ENCODE measurements at places on chromosomes 11 and 22. TPM values are rescaled to one million over a fixed set of nuclear protein-coding genes. Genes with fewer than 3 reads are reported as not detected.

Gene PARVA
- 71.7 TPM for total RNA-seq

Gene ACRV1
- total RNA-seq, result not detected

Gene NTM
- 64.2 TPM for total RNA-seq

Gene OOSP2
- not detected for total RNA-seq

Gene C1QTNF4
- total RNA-seq, result 0.17 TPM

Gene KCNQ1OT1
- total RNA-seq, result 3.9 TPM

Gene NXPE1
- total RNA-seq, result not detected

Gene BAIAP2L2
- 0.39 TPM for total RNA-seq

Gene PRAME
- total RNA-seq, result not detected

Gene MYO7A
- 0.13 TPM for total RNA-seq

Gene APOL4
- total RNA-seq, result 0.39 TPM

Gene CHRM4
- total RNA-seq, result 0.23 TPM

Gene OR51I1
- total RNA-seq, result not detected

Gene MPPED2
- 0.20 TPM for total RNA-seq

Gene P2RX3
- total RNA-seq, result not detected

Gene DEFB131B
- not detected for total RNA-seq

Gene LDLRAD3
- total RNA-seq, result 5.4 TPM

Gene OR10A5
- not detected for total RNA-seq

Gene FAM180B
- not detected for total RNA-seq

Gene WNT11
- total RNA-seq, result not detected

Gene PPFIBP2
- total RNA-seq, result 17.2 TPM

Gene KCNQ1
- not detected for total RNA-seq

Gene UPK3A
- not detected for total RNA-seq

Gene APOA5
- total RNA-seq, result not detected

Gene L3MBTL2
- 25.0 TPM for total RNA-seq

Gene LARGE1
- total RNA-seq, result 23.9 TPM

Gene MAPK11
- 2.9 TPM for total RNA-seq

Gene WNT7B
- total RNA-seq, result not detected

Gene TPCN2
- 10.9 TPM for total RNA-seq

Gene PEX26
- 23.0 TPM for total RNA-seq

Gene ADSL
- 74.1 TPM for total RNA-seq

Gene PHF21B
- under 0.01 TPM for total RNA-seq

Gene OR8I2
- total RNA-seq, result not detected

Gene TBX10
- not detected for total RNA-seq

Gene PANX3
- total RNA-seq, result not detected

Gene MTMR3
- 32.4 TPM for total RNA-seq

Gene MCAT
- total RNA-seq, result 11.1 TPM

Gene OR56A1
- total RNA-seq, result not detected

All from smooth muscle cell of the pulmonary artery (primary cell).